ENCODE measurements at places on chromosomes 11 and 22.

GRCh38 chr11:121039971-121040613 is 16.2 kb downstream of the TBCEL start:
- DNase-seq, result no peak

DNA sequence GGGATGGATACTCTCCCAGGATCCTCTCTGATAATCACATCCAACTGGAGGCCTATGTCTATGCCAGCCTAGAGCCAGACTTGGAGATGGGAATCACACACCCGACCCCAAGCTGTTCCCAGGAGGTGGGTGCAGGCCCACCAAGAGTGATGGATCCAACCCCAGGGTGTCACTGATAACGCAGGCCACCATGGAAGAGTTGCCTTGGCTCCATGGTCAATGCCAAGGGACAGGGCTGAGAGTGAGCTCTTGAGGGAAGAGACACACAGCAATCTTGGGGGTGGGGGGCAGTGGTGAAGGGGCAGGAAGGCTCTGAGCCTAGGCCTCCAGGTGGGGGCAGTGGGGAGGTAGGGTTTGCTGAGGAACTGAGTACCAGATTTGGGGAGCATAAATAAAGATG is 16.9 kb downstream of the TUB start:
- no peak for DNase-seq

- no peak for DNase-seq
Observed at GRCh38 chr11:117458275-117459122, 130.8 kb downstream of the CEP164 start.

- no peak for DNase-seq
Observed at GRCh38 chr11:113023228-113023627, 62.0 kb downstream of the NCAM1 start.

DNA sequence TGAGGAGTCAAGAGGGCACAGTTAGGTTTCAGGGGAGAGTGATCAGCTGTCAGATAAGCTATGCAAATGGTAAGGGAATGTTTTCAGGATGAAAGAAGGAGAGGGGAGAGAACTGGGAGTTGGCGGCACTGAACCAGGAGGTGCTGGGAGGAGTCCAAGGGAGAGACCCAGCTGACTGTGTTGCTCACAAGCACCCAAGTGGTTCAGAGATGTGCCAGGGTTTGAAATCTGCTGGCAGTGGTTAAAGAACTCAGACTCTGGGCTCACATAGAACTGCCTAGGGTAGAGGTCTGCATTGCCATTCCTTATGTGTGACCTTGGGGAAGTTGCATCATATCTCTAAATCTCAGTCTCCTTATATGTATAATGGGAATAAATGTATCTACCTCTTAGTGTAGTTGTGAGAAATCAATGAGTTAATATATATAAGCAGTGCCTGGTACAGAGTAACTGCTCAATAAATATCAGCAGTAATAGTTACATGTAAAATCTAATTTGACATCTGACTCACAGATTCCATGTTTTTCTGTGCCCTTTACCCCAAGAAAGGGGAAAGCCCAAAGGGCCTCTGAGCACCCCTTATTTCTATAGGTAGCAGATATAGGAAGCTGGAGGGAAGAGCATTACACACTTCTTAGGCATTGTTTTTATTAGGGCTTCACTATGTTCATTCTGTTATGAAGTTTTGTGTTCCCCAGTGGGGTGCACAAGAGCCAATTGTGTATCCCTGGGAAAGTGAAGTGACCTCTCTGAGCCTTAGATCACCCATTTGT is 66.9 kb upstream of the SESN3 start:
- DNase-seq, result no peak

DNA sequence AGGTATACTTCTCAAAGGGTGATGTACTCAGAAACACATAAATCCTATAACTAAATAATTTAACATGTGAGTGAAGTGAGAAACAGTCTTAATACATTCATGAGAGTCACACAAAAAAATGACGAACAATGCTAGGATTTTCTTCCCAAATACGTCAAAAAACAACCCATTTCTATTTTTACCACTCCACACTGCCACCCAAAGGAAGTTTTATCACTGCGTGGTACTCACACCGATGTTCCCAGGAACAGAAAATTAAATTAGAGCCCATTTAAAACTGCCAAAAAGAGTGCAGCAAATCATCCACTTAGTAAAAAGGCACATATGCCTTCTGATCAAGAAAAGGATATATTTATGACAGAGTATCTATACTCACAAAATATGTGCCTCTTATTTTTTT is 710.9 kb upstream of the FAT3 start:
- DNase-seq, result no peak

- DNase-seq, result no peak
Observed at GRCh38 chr11:73147771-73148681, 5.9 kb upstream of the FCHSD2 start.

DNA sequence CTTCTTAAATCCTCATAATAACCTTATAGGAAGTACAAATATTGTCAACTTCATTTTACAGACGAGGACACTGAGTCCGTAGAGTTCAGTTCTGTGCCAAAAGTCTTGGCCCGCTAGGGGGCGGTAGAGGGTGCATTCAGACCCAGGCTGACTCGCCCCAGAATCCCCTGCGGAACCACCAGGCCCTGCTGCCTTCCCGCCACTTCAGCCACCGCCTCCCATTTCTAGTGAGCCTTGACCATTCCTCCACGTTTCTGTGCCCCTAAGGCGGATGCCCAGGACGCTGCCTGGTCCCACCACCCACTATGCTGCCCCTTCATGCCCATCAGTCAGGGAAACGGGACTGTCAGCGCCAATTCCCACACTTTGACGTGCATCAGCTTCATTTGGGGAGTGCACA is 19.1 kb downstream of the SYT13 start:
- DNase-seq, result no peak

DNA sequence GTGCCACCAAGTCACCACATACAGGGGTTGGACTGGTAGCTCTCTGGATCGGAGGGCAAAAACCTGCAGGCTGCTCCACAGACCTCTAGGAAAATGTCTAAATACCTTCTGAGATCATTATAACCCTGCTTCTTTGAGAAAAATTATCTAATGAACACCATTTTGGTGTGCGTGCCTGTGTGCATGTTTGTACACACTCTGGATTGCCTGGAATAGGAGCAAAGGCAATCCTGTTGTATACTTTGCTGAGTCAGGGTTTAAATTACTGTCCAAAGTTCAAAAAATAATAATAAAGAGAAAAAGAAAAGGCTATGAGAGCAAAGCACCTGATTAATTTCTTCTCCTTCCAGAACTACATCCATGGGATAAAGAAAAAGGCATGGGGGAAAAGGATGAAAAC is 11.0 kb downstream of the JAML start:
- no peak for DNase-seq

GRCh38 chr11:36376009-36376887 is 80.2 kb downstream of the PRR5L start:
- no peak for DNase-seq

DNA sequence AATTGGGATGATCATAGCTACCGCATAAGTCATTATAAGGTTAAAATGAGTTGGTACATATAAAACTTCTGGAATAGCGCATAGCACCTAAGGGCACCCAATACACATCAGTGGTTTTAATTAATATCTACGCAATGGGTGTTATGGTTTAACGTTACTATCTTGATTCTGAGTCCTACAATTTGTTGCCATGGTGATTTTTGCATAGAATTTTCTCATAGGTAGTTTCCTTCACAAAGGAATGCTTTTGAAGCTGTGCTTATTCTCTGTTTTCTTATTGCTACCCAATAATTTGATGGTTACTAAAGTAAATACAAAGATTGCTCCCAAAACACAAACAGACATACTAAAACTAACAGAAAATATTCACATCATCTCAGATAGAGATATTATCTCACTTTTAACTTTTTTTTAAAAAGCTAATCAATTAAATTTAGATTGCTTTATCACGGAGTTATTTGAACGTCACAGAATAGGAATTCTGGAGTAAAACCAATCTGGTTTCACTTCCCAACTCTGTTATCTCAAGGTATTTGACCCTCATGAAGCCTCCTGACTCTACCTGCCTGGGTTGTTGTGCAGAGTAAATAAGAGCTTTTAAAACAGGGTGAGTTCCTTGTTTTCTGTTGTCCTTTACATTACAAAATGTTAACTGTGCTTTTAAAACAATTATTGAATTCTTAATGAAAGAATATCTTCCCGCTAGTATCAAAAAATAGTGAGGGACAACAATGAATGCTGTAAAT is 635.5 kb upstream of the CCDC90B start:
- DNase-seq, result no peak

DNA sequence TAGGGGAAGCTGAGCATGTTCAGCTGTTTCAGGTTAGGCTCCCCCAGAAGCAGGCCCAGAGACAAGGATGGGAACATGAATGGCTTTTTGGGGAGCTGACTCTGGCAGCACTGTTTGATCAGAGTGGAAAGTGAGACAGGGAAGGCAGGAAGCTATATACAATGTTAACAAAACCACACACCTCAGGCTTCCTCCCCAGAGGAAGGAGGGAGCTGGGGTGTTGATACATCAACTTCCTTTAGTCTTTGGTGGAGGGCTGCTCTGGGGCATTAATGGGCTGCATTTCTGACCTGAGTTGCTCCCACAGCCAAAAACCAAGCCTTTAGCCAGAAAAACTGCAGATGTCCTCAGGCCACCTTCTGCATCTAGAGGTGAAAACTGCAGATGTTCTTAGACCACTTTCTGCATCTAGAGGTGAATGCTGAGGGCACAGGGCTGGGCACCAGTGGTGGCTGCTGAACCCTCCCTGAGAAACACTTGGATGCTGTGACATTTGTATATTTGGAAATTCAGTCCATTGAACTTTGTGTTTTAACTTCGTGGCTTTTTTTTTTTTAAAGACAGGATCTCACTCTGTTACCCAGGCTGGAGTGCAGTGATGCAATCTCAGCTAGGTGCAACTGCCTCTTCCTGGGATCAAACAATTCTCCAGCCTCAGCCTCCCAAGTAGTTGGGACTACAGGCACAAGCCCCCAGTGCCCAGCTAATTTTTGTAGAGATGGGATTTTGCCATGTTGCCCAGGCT is 49.9 kb downstream of the KIAA1671 start:
- no peak for DNase-seq

- DNase-seq, result no peak
Observed at GRCh38 chr11:127118811-127119210, 118.2 kb upstream of the KIRREL3 start.

DNA sequence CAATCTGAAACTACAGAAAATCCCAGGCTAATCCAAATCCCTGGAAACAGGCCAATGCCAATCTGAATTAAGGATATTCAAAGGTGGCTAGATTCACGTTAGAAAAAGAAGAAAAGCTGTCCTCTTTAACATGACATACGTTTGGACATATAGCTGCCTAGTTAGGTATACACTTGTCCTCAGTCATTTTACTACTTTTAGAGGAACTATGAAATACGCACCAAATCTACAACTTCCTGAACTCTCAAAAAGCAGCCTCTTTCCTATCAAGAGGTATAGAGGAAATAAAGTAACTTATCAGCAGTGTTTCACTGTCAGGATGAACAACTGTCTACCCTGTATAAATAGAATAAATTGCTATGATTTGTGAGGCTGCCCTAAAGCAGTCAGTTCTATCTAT is 24.0 kb downstream of the KMT5B start:
- DNase-seq, result no peak

DNA sequence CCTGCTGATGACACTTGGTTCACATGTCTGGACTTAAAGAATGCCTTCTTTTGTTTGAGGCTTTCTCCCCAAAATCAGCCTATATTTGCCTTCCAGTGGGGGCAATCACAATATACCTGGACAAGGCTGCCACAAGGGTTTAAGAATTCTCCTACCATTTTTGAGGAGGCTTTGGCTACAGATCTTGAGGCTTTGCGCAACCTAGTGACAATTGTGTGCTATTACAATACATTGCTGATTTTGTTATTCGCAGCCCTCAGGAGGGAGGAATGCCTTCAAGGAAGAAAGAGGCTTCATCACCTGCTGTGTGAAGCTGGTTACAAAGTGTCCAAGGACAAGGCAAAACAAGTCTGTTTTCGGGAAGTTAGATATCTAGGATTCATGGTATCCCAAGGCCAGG is 50.8 kb upstream of the OR4C15 start:
- no peak for DNase-seq

DNA sequence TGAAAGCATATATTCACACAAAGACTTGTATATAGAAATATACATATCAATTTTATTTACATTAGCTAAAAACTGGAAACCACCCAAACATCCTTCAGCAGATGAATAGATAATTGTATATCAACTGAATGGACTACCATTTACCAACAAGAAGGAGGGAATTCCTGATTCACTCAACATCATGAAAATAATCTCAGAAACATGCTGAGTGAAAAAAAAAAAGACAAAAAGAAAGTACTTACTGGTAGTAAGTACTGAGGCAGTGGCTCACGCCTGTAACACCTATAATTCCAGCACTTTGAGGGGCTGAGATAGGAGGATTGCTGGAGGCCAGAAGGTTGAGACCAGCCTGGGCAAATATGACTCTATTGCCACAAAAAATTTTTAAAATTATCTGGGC is 7.4 kb upstream of the IPO7 start:
- no peak for DNase-seq

GRCh38 chr22:35582861-35583670 is 34.1 kb downstream of the MB start:
- DNase-seq, result peak; percentile 62

DNA sequence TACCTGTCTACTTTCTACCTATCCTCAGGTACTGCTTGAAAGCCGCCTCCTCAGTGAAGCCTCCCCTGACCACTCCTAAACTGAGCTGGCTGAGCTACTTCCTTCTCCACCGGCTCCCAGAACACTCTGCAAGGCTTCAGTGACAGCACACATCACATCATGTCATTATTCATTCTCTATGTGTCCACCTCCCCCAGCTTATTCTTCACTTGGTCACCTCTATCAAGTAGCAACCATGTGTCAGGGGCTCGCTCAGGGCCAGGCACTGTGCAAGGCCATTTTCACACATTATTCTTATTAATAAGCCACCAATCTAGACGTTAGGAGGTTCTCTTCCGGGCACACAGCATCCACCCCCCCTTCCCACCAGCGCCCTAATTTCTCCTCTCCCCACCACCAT is 3.7 kb upstream of the ELFN2 start:
- no peak for DNase-seq

DNA sequence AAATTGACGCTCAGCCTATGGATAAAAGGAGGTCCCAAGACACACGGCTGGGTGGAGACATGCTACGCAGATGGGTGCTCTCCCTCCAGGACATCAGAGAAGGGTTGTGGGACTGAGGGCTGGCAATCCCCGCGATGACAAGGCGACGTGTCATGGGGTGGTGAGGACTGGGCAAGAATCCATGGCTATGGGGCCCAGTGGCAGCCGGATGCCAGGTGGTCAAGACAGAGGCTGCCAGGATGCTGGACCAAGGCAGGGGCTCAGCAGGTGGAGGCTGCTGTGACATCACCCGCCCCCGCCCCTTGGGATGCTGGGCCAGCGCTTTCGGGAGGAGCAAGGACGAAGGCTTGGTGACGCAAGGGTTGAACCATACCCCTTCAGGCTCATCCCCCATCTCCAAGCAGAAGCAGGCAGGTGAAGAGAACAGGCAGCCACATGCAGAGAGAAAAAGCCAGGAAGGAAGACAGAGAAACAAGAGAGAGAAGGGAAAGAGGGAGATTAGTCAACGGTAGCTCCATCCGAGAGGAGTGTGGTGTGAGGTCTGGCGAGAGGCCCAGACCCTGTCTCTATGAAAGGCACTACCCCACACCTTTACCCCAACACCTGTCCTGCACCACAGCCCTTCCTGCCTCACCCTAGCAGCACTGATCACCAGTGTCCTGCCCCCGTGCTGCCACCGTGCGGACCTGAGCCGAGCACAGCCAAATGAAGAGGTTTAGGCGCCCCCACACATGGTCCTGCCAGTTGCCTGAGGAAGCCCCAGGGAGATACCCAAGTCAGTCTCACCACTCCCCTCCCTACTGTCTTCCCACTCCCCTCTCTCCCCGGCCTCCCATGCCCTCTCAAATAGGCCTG is 24.1 kb upstream of the RASL10A start:
- no peak for DNase-seq

Measured in CD4-positive, alpha-beta T cell treated with Interleukin-10 for 1 hour (primary cell).